ENCODE measurements at places on chromosomes 2 and 18. TPM values are rescaled to one million over a fixed set of nuclear protein-coding genes. Genes with fewer than 3 reads are reported as not detected.

The GPR35 gene
- total RNA-seq: 0.40 TPM

The UGP2 gene
- total RNA-seq: 98.5 TPM

The KCNIP3 gene
- total RNA-seq: 1.0 TPM

The KCNJ3 gene
- total RNA-seq: not detected

The FAM110C gene
- 0.06 TPM for total RNA-seq

The IL1RL1 gene
- 1.3 TPM for total RNA-seq

The CPO gene
- not detected for total RNA-seq

The ADD2 gene
- 22.0 TPM for total RNA-seq

The SPDYA gene
- 0.24 TPM for total RNA-seq

The ANKRD62 gene
- not detected for total RNA-seq

The SMYD5 gene
- total RNA-seq: 56.6 TPM

The IL36RN gene
- 0.06 TPM for total RNA-seq

The SERPINB11 gene
- not detected for total RNA-seq

The PTH2R gene
- total RNA-seq: not detected

The ACVR1C gene
- total RNA-seq: not detected

The TRIB2 gene
- 0.41 TPM for total RNA-seq

The DNAJC5G gene
- total RNA-seq: not detected

The RAX gene
- not detected for total RNA-seq

The TANC1 gene
- 7.3 TPM for total RNA-seq

The LTBP1 gene
- 15.2 TPM for total RNA-seq

The LONRF2 gene
- 3.0 TPM for total RNA-seq

The ZNF804A gene
- not detected for total RNA-seq

The CYS1 gene
- 0.99 TPM for total RNA-seq

The RAB11FIP5 gene
- 37.7 TPM for total RNA-seq

The ZBTB7C gene
- total RNA-seq: 0.09 TPM

The TUBA4B gene
- total RNA-seq: 0.56 TPM

The CHRND gene
- not detected for total RNA-seq

The DHRS9 gene
- total RNA-seq: 3.2 TPM

The CCDC85A gene
- total RNA-seq: 0.05 TPM

The KCNE4 gene
- 0.93 TPM for total RNA-seq

The MC2R gene
- not detected for total RNA-seq

The ATG9A gene
- 49.5 TPM for total RNA-seq

The COLEC12 gene
- total RNA-seq: not detected

The CCL20 gene
- 4.4 TPM for total RNA-seq

The PTMA gene
- 1,602 TPM for total RNA-seq

The MAL gene
- total RNA-seq: not detected

The FN1 gene
- total RNA-seq: 194 TPM

The STAT4 gene
- 3.2 TPM for total RNA-seq

The ATP6V1B1 gene
- 2.3 TPM for total RNA-seq

The M1AP gene
- not detected for total RNA-seq

The CCDC68 gene
- total RNA-seq: 3.6 TPM

The HOXD13 gene
- total RNA-seq: 0.34 TPM

Measured in A549 treated with CpdA at 1 μM for 4 hours (cell line).